ENCODE measurements at places on chromosomes 13 and 19.

- no peak for DNase-seq
Measured at GRCh38 chr13:60612593-60612992, 215.6 kb downstream of the TDRD3 start.

DNA sequence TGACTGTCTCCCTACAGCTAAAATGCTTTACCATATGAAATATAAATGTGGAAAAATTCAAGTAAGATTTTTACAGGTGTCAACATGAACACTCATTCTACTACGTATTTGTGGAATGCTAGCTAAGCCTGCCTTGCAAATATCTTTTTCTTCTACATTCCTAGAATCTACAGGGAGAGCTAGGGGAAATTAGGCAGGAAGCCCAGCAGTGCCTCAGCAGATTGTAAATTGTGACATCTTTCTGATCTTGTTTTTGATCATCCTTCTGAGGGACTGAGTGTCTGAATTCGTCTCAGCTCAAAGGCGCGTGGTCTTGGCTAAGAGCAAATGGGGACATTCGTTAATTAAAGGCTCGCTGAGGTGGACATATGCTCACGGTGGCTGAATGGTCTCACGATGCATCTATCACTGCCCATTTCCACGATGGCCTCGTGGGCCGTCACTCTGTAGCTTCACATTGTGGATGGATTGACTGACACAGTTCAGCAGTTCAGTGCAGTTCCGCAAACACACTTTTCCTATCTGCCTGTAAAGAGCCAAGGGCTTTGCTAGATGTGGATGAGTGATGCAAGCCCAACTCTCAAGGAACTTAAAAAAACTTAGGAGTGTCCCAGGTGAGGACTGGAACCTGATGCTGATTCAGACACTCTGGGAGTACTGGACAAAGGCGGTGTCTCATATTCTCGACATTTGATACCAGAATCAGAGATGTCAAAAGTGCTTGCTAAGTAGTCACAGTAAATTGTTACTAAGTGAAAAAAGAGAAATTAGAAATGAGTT is 562.5 kb downstream of the EFNB2 start:
- no peak for DNase-seq

GRCh38 chr13:79831556-79831955 is 350.6 kb downstream of the NDFIP2 start:
- DNase-seq: no peak

- no peak for DNase-seq
Measured at GRCh38 chr19:47650700-47651099, 41.8 kb downstream of the BICRA start.

GRCh38 chr13:67048084-67048820 is 181.9 kb downstream of the PCDH9 start:
- DNase-seq: no peak

DNA sequence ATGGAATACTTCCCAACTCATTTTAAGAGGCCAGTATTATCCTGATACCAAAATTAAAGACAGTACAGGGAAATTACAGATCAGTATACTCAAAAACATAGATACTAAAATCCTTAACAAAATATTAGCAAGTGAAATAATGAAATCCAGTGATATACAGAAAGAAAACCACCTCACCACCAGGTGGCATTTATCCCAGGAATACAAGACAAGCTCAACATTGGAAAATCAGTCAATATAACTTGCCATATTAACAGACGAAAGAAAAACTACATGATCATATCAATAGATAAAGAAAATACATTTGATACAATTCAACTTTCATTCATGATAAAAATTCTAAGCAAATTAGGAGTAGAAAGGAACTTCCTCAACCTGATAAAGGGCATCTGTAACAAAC is 6.7 kb upstream of the GNA15 start:
- no peak for DNase-seq

All from T47D (cell line).